ENCODE measurements at places on chromosomes 6 and 20.
A peak's percentile ranks its signal among the peaks of the same experiment; 100 is the strongest.

- DNase-seq: peak; percentile 9
These were observed 12.8 kb downstream of the RNF114 start for GRCh38 chr20:49948809-49949507.

DNA sequence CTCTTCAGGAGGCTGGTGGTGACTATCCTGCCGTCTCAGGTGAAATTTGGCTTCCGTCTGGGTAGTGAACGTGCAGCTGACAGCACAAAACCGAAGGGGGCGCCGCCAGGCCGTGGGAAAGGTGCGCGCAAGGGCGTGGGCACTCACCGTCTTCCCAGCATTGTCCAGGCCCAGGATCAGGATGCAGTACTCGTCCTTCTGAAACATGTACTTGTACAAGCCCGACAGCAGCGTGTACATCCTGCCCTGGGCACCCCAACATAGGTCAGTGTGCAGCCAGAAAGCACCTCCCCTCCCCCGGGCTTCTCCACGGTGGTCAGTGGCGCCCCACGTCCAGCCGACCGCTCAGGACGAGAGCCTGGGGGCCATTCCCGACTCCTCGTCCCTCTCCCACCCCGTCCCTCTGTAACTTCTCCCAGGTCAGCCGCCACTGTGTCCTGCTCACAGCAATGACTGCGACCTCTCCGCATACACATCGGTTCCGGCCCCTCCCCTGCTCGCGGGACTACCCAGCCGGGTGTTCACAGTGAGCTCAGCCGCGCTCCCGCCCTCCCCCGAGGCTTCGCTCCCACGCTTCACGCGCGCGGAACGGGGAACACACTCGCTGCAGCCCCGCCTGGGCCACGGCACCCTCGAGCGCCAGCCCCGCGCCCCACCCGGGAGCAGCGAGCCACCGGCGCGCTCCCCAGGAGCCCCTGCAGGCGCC, 771 bp downstream of the ARFRP1 start:
- DNase-seq: peak; percentile 74

DNA sequence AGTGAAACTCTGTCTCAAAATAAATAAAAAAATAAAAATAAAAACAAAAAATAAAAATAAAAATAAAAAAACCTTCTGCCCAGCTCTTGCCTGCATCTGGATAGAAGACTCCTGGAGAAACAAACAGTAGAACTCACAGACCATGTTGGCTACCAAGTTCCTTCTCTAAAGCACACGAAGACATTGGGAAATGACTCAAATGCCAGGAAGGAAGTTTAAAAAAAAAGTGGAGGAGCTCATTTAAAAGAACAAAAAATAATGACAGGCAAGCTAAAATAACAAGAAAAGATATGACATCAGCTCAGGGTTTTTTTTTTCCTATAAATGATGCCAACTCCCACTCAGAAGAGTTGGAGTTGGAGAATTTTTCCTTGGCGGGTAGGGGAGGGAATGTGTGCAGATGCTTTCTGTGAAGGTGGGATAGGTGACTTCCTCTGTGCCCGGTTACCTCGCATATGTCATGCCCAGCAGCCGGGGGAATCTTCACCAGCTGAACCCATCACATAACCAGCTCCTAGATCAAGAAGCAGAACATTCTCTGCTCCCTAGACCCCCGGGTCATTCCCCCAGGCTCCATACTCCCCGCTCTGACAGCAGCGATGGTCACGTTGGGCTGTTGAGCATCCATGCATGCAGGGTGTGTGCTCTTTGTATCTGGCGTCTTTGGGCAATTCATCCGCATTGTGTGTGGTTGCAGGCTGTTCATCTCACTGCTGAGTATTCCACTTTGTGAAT, 17.3 kb upstream of the CD93 start:
- DNase-seq: peak; percentile 73

DNA sequence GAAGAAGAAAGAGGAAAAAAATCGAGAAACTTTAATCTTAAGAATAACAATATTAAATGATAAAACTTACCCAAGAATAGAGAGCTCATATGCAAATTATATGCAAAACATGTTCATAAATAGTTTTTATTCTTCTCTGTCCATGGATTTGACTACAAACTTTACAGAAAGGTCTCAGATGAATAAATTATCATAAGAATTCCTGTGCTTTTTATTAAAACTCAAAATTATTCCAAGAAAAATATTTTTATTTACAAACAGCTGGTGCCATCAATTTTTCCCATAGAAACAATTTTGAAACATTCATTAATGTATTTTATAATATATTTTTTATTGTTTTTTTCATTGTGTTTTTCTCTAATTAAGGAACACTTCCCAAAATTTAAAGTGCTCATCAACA, 12.1 kb downstream of the MYB start:
- DNase-seq: no peak

GRCh38 chr6:42049948-42050296, 402 bp upstream of the TAF8 start:
- DNase-seq: no peak

GRCh38 chr6:13854716-13855250, 40.4 kb upstream of the MCUR1 start:
- DNase-seq: no peak

GRCh38 chr6:166800137-166800536, 156.2 kb downstream of the RNASET2 start:
- no peak for DNase-seq

GRCh38 chr6:110105296-110105695, 74.2 kb downstream of the WASF1 start:
- no peak for DNase-seq

- DNase-seq: peak; percentile 36
These were observed 26.5 kb upstream of the RNF24 start for GRCh38 chr20:4041748-4042411.

GRCh38 chr6:82144852-82145340, 102.6 kb downstream of the IBTK start:
- no peak for DNase-seq

GRCh38 chr6:165656581-165657324, 6.3 kb downstream of the PDE10A start:
- DNase-seq: no peak
